ENCODE measurements at places on chromosomes 4 and X. TPM values are rescaled to one million over a fixed set of nuclear protein-coding genes. Genes with fewer than 3 reads are reported as not detected.
A peak's percentile ranks its signal among the peaks of the same experiment; 100 is the strongest.

- peaks cover 2% of the 10 kb centered on the region for H3K4me1 ChIP-seq
- H3K27ac ChIP-seq = no peak overlapping the region
- H3K27me3 ChIP-seq = no peaks in the 10 kb centered on the region
- no peak overlapping the region for H3K4me3 ChIP-seq
- no peak for DNase-seq
These were observed 33.5 kb downstream of the PCDH19 start for GRCh38 chrX:100376576-100376975.

DNA sequence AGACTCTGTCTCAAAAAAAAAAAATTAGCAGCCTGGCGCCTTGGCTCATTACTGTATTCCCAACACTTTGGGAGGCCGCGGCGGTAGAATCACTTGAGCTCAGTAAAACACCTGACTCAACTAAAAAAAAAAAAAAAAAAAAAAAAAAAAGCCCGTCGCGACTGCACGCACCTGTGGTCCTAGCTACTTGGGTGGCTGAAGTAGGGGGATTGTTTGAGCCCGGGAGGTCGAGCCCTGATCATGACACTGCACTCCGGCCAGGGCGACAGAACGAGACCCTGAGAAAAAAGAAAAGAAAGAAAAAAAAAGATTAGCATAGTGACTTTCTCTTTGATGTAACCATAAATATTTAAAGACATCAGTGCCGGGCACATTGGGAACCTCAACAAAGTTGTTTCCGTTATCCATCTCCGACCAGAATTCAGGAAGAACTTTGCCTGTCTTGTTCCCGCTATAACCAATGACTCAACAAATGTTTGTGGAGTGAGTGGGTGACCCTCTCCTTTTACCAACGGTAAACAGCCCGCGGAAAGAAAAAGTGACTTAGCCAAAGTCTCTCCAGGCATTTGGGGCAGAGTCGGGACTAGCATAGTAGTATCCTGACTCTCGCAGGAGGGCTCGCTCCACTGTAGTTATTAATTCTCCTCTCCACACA, 553 bp upstream of the MED28 start:
- no peak overlapping the region for H3K27ac ChIP-seq
- H3K36me3 ChIP-seq = no peaks in the 10 kb centered on the region
- H3K4me3 ChIP-seq = peak overlapping the region; percentile 86
- peak; percentile 36 for DNase-seq

GRCh38 chrX:52425775-52426174, 57.0 kb downstream of the XAGE2 start:
- no peak overlapping the region for H3K27ac ChIP-seq
- no peaks in the 10 kb centered on the region for H3K27me3 ChIP-seq
- H3K4me3 ChIP-seq = no peak overlapping the region
- H3K4me1 ChIP-seq = no peaks in the 10 kb centered on the region
- no peak for DNase-seq

GRCh38 chr4:175341203-175341755, 423.1 kb downstream of the ADAM29 start:
- no peak overlapping the region for H3K27ac ChIP-seq
- no peaks in the 10 kb centered on the region for H3K36me3 ChIP-seq
- DNase-seq = no peak
- H3K4me1 ChIP-seq = no peaks in the 10 kb centered on the region
- no peaks in the 10 kb centered on the region for H3K27me3 ChIP-seq
- H3K4me3 ChIP-seq = no peak overlapping the region

TMEM271 gene
- not detected for total RNA-seq

DNA sequence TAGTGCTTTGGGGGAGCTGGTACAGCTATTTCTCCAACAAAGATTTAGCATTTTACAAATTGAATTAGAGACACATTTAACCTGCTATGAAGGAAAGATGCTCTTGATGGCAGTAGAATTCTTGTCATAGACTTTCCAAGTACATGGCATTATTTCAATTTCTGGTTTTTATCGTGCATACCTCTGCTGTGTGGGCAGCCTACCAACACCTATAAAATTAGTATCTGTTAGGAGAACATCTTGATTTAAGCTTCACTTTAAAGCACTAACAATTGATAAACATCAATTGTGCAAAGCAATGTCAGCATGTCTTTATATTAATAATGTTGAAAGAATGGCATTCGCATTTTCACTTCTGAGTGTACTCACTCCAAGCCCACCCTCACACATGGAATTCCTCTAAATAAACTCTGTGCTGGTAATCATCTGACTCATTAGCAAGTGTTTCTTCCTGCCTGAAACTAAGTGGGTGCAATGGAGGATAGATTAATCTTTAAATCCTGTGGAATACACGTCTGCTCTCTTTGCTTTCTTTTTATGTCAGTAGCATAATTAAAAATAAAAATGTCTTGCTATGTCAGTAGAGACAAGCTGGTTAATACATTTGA, 279.8 kb upstream of the MAGEB18 start:
- H3K36me3 ChIP-seq = no peaks in the 10 kb centered on the region
- DNase-seq = no peak
- no peaks in the 10 kb centered on the region for H3K27me3 ChIP-seq
- H3K4me1 ChIP-seq = no peaks in the 10 kb centered on the region

DNA sequence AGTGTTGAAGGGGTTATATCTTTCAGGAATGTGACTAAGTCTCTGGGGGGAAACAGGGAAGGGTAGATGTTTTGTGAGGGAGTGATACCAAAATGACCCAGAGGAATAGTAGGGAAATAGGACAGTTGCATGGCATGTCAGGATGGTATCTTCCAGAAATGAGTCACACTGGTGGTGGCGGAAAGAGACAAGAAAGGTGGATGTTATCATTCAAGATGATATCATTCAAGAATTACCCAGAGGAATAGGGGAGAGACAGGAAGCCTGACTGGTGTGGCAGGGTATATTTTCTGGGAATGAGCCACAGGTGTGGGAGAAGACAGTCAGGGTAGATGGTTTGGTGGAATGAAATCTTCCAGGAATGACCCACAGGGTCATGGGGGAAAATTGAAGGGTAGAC, 61.1 kb downstream of the MAOA start:
- H3K27ac ChIP-seq = no peak overlapping the region
- no peaks in the 10 kb centered on the region for H3K36me3 ChIP-seq
- H3K4me1 ChIP-seq = no peaks in the 10 kb centered on the region
- no peak overlapping the region for H3K4me3 ChIP-seq
- no peaks in the 10 kb centered on the region for H3K27me3 ChIP-seq

MFAP3L gene
- total RNA-seq = 35.5 TPM

DNA sequence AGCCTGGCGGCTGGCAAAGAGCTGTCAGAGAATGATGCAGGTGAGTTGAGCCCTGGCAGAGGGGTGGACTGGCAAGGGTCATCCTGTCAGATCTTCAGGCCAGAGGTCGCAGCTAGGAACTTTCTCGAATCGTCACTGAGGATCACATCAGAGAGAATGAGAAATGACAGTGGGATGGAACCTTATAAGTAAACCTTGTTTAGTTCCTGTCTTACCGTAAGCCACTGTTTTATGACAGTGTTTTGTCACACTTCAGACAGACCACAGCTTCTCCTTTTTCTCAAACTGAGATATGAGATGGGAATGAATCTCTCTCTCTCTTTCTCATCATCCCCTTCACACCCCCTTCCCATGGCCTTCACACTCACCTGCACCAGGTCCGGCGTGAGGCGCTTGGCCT, 9.3 kb downstream of the DIPK2B start:
- H3K36me3 ChIP-seq = no peaks in the 10 kb centered on the region
- no peak overlapping the region for H3K4me3 ChIP-seq
- no peaks in the 10 kb centered on the region for H3K4me1 ChIP-seq
- no peak overlapping the region for H3K27ac ChIP-seq
- H3K27me3 ChIP-seq = no peaks in the 10 kb centered on the region
- DNase-seq = no peak

All from neural progenitor cell (in vitro differentiated cells).